ENCODE measurements at places on chromosomes 1 and 21. TPM values are rescaled to one million over a fixed set of nuclear protein-coding genes. Genes with fewer than 3 reads are reported as not detected.

DNA sequence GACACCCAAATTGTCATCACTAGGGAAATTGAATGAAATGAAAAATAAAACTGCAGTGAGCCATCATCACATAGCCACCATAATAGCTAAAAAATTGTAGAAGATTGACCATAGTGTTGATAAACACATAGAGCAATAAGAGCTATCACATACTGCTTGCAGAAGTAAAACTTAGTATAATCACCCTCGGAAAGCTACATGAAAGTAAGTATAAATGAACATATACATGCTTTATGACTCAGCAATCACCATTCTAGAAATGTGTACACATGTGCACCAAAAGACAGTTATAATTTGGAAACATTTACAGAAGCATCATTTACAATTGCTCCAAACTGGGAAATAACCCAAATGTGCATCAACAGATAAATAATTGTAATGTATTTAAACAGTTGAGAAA, 153.1 kb upstream of the LRRC7 start:
- no peaks in the 10 kb centered on the region for H3K27me3 ChIP-seq
- H3K4me3 ChIP-seq, result no peak overlapping the region
- H3K4me1 ChIP-seq, result no peaks in the 10 kb centered on the region
- H3K36me3 ChIP-seq, result no peaks in the 10 kb centered on the region
- H3K27ac ChIP-seq, result no peak overlapping the region

- H3K36me3 ChIP-seq, result peaks cover 50% of the 10 kb centered on the region
- no peak overlapping the region for H3K27ac ChIP-seq
- H3K4me3 ChIP-seq, result no peak overlapping the region
Observed at GRCh38 chr21:46397211-46397905, 61.3 kb upstream of the DIP2A start.

- no peaks in the 10 kb centered on the region for H3K27me3 ChIP-seq
- DNase-seq, result no peak
- no peaks in the 10 kb centered on the region for H3K4me1 ChIP-seq
- no peaks in the 10 kb centered on the region for H3K36me3 ChIP-seq
- no peak overlapping the region for H3K4me3 ChIP-seq
Observed at GRCh38 chr1:201100169-201100930, 11.9 kb downstream of the CACNA1S start.

GRCh38 chr21:29433366-29434059, 134.8 kb downstream of the BACH1 start:
- no peak for DNase-seq
- H3K27ac ChIP-seq, result no peak overlapping the region
- H3K27me3 ChIP-seq, result no peaks in the 10 kb centered on the region
- H3K4me1 ChIP-seq, result peaks cover 17% of the 10 kb centered on the region
- no peaks in the 10 kb centered on the region for H3K36me3 ChIP-seq

DNA sequence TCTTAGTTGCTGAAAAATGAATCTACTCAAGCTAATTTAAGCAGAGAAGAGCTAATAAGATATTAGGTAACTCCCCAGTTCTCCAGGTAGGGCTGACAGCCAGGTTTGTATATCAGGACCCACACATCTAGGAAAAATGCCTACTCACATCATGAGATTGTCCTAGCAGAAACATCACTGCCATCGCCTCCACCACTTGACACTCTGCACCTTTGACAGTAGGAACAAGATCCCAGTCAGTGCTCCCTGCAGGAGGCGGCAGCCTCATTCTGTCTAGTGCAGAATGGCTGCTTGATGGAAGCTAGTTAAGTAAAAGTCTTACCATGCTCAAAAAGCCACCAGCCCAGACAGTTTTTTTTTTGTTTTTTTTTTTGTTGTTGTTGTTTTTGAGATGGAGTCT, 31.6 kb upstream of the USP1 start:
- H3K27me3 ChIP-seq, result no peaks in the 10 kb centered on the region
- DNase-seq, result no peak
- no peak overlapping the region for H3K4me3 ChIP-seq
- no peaks in the 10 kb centered on the region for H3K36me3 ChIP-seq
- H3K27ac ChIP-seq, result no peak overlapping the region

- no peaks in the 10 kb centered on the region for H3K4me1 ChIP-seq
- no peak for DNase-seq
- no peaks in the 10 kb centered on the region for H3K27me3 ChIP-seq
- peaks cover 4% of the 10 kb centered on the region for H3K36me3 ChIP-seq
Observed at GRCh38 chr1:117860896-117861610, 68.4 kb downstream of the GDAP2 start.

DNA sequence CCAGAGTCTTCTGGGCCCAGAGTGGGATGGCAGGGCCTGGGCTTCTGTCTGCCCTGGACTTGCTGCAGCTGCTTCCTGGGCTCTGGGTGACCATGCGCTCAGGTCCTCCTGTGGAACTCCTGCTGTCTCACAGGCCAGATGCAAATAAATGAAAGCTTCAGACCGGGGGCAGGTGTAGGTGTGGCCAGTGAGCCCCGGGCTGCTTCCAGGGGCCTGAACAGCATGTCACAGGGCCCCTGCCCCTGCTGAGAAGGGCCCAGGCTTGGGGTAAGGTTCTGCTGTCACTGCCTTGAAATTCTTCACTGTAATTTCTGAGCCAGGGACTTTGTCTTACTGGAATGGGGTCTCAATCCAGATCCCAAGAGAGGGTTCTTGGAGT, 2.5 kb upstream of the PKNOX1 start:
- H3K4me3 ChIP-seq, result no peak overlapping the region
- no peak overlapping the region for H3K27ac ChIP-seq
- no peaks in the 10 kb centered on the region for H3K36me3 ChIP-seq
- no peak for DNase-seq

DNA sequence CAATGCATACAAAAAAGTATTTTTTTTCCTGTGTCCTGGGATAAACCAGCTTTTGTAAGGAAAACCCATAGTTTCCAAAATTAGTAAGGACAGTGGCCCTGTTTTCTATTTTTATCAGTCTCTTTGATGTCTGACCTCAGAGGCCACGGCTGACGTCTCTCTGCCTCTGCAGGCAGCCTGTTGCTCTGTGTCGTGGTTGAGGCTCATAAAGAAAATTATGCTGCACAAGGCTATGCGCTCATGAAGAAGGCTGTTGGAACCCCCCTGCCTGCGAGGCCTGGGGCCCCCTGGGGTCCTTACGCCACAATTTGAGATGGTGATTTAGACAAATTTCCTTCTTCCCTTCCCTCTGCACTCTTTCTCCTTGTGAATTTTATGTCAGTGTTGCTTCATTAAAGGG, 48.9 kb downstream of the AGPAT3 start:
- H3K4me3 ChIP-seq, result no peak overlapping the region
- DNase-seq, result no peak
- H3K27ac ChIP-seq, result peak overlapping the region; percentile 5
- H3K36me3 ChIP-seq, result peaks cover 5% of the 10 kb centered on the region
- peaks cover 33% of the 10 kb centered on the region for H3K4me1 ChIP-seq

GRCh38 chr1:116717318-116717717, 36.9 kb upstream of the CD2 start:
- DNase-seq, result no peak
- H3K4me3 ChIP-seq, result no peak overlapping the region
- H3K4me1 ChIP-seq, result no peaks in the 10 kb centered on the region
- no peaks in the 10 kb centered on the region for H3K27me3 ChIP-seq

DNA sequence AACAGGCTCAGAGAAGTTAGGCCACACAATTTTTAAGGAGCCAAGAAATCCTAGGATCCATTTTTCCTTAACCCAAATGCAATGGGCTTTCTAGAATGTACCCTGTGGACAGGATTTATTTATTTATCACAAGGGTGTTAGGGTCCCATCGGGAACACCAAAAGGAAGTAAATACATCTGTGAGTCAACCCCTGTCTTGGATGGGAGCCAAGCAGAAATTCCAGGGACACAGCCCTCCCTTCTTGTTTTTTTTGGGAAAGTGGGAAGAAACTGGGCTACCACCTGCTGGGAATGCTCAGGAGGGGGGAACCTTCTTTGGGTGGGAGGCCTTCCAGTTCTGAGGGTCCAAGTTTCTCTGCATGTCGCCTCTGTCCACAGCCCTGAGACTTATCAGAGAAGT, 1.3 kb downstream of the CRNN start:
- peaks cover 12% of the 10 kb centered on the region for H3K27me3 ChIP-seq
- H3K4me1 ChIP-seq, result no peaks in the 10 kb centered on the region
- no peak for DNase-seq

GRCh38 chr1:8348777-8349472, 31.0 kb downstream of the SLC45A1 start:
- H3K27me3 ChIP-seq, result no peaks in the 10 kb centered on the region
- H3K36me3 ChIP-seq, result peaks cover 7% of the 10 kb centered on the region
- peak; percentile 66 for DNase-seq
- H3K27ac ChIP-seq, result no peak overlapping the region

GRCh38 chr1:12009318-12009947, 9.9 kb upstream of the MIIP start:
- no peak overlapping the region for H3K27ac ChIP-seq
- no peak overlapping the region for H3K4me3 ChIP-seq
- H3K4me1 ChIP-seq, result no peaks in the 10 kb centered on the region
- DNase-seq, result no peak
- no peaks in the 10 kb centered on the region for H3K27me3 ChIP-seq
- peaks cover 63% of the 10 kb centered on the region for H3K36me3 ChIP-seq

DNA sequence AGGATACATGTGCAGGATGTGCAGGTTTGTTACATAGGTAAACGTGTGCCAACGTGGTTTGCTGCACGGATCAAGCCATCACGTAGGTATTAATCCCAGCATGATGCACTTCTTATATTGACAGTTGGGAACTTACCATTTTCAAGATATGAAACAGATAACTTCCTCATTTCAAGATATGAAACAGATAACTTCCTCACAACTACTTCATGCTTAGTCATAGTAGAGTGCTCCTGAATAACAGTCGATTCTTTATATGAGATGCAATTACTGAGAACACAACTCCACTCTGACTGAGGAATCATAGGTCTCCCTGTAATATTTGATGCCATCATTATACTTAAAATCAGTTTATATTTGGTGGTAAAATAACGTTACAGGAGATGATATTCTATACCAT, 1124.3 kb downstream of the AMY1C start:
- no peaks in the 10 kb centered on the region for H3K27me3 ChIP-seq
- no peak overlapping the region for H3K4me3 ChIP-seq
- no peaks in the 10 kb centered on the region for H3K4me1 ChIP-seq
- H3K27ac ChIP-seq, result no peak overlapping the region
- no peak for DNase-seq

DNA sequence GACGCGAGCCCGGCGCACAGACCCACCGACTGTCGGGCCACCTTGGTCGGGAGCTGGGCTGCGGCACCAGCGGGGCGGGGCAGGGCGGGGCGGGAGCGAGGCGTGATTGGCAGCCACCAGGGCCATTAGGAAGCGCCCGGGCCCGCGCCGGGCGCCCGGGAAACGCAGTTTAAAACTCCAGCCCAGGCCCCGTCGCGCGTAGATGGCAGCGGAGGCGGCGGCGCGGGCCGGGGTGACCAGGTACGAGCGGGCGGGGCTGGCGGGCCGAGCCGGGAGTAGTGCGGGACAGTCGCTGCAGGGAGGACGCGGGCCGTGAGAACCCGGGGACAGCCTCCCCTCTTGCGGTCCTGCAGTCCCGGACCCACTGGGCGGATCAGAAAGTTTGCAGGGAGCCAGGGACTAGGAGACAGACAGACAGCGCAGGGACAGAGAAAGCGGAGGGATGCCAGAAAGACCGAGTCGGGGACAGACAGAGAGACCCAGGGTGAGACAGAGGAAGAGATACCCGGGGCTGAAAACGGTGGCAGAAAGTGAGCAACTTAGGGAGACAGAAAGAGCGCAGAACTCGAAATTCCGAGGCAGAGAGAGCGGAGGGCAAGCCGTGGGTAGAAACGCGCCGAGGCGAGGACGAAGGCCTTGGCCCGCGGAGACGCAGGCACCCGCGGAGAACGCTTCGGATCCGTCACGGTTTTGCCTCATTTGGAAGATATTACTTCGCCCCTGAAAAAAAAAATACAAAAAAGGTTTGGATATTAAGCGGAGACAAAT, at the start of gene DMBX1:
DMBX1 (plus strand) TSS at position 199 of the 768 bp plus-strand sequence. CDS start 17,175 bp downstream, outside the sequence.
- no peak for DNase-seq
- H3K27me3 ChIP-seq, result peaks cover 30% of the 10 kb centered on the region
- no peaks in the 10 kb centered on the region for H3K36me3 ChIP-seq

DNA sequence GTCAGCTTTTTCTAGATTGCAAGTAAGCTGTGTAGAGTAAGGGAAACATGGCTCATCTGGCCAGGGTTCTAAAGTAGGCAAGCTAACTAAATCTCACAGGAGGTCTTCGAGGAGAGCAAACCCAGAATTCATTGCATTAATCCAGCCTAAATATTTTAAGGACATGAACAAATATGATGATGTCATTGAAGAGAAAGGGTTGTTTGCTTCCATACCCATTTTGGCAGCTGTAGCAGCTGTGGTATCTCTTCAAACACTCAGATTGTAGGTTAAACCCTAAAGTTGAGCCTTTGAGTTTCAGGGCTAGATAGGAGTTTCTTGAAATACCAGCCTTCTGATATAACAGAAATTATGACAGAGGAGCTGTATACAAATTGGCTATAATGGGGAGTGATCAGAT, 200.5 kb upstream of the C1orf105 start:
- H3K36me3 ChIP-seq, result no peaks in the 10 kb centered on the region
- H3K4me1 ChIP-seq, result no peaks in the 10 kb centered on the region
- no peak overlapping the region for H3K4me3 ChIP-seq
- H3K27ac ChIP-seq, result no peak overlapping the region
- H3K27me3 ChIP-seq, result no peaks in the 10 kb centered on the region

Gene RGS16
- total RNA-seq, result 16.6 TPM

Gene TSPAN1
- total RNA-seq, result not detected

Gene C1orf210
- total RNA-seq, result not detected

Gene GPR153
- 0.15 TPM for total RNA-seq

Gene RGS8
- total RNA-seq, result not detected

Gene C8B
- total RNA-seq, result 0.20 TPM

Gene OR2L13
- not detected for total RNA-seq

Gene BNIPL
- 0.94 TPM for total RNA-seq

Gene CYP4A11
- total RNA-seq, result not detected

Gene PLPPR4
- not detected for total RNA-seq

Gene CR1
- 0.94 TPM for total RNA-seq

Gene LEMD1
- total RNA-seq, result not detected

Gene KLF17
- total RNA-seq, result not detected

Gene SLC45A1
- total RNA-seq, result 0.86 TPM

Gene ACTL8
- total RNA-seq, result not detected

Gene SSR2
- total RNA-seq, result 196 TPM

Gene LRRC39
- total RNA-seq, result 1.6 TPM

Gene ASPM
- total RNA-seq, result 3.2 TPM

Gene TNFRSF8
- total RNA-seq, result 2.3 TPM
